GM23248 (cell line): ENCODE measurements at places on chromosomes 12 and 14.

DNA sequence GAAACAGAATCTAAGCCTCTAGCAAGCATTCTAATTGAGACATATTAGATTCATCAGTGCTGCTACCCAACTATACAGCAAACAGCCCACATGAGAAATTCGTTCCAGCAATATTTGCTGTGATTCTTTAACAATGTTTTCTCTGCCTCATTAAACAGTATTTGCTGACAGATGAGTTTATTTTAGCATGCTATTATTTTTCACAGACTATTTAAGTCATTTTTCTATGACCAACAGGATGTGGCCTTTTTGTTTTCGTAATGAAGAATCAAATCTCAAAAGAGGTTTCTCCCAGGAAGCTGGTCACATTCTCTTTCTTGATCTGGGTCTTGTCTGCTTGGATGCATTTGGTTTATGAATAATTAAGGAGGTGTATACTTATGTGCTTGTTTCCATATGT, 23.2 kb upstream of the SERPINA12 start:
- DNase-seq = peak; percentile 25

GRCh38 chr14:53325176-53325806, 172.2 kb upstream of the DDHD1 start:
- DNase-seq = peak; percentile 9

DNA sequence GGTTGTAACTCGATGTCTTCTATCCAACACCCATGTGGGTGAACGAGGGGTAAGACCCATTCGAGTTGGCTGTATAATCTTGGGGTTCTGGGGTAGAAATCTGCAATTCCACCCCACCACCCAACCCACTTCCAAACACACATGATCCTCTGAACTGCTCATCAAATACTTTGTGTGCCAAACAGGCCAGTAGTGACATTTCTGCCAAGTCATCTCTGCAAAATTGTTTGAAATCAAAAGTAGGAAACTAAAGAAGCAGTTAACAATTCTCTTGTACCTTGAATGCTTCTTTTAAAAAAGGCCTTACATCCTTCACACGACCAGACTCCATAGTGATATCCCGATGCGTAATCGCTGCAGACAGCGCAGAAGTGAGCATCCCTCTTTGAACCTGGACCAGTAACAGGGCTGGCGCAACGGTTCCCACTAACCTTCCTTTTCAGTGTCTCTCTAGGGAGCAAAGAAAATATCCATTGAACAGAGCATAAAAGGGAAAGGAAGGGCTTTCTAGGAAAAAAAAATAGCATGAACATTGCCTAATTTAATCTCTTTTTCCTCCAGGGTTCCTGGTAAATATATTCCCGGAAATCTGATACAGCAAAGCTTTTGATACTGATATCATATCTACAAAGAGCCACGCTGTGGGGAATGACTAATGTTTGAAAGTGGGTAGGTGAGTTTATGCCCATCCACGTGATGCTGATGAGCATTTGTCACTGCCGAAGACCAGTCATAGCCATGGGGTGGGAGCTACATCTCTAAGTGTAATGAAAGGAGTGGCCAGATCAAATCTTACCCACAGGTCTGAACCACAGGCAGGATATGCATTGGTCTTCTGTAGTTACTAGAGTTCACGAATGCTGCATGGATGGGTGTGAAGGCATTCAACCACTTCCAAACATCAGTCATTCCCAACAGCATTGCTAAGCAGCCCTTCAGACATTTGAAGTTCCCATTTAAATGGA, 14.2 kb downstream of the ESR2 start:
- no peak for DNase-seq

DNA sequence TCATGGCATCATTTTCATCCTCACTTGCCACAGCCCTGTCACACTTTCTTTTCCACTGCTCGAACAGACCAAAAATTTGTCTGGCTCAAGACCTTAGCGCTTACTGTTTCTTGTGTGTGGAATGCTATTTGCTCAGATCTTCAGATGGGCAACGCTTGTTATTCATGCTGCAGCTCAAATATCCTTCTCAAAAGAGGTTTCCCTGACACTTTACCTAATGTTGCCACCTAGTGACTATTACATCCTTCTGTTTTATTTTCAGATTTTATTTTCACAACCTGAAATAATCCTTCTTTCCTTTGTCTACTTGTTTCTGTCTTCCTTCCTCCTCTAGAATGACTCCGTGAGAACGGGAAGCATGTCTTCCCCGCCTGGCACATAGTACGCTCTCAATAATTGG, 5.6 kb downstream of the FBXO33 start:
- DNase-seq = peak; percentile 80

DNA sequence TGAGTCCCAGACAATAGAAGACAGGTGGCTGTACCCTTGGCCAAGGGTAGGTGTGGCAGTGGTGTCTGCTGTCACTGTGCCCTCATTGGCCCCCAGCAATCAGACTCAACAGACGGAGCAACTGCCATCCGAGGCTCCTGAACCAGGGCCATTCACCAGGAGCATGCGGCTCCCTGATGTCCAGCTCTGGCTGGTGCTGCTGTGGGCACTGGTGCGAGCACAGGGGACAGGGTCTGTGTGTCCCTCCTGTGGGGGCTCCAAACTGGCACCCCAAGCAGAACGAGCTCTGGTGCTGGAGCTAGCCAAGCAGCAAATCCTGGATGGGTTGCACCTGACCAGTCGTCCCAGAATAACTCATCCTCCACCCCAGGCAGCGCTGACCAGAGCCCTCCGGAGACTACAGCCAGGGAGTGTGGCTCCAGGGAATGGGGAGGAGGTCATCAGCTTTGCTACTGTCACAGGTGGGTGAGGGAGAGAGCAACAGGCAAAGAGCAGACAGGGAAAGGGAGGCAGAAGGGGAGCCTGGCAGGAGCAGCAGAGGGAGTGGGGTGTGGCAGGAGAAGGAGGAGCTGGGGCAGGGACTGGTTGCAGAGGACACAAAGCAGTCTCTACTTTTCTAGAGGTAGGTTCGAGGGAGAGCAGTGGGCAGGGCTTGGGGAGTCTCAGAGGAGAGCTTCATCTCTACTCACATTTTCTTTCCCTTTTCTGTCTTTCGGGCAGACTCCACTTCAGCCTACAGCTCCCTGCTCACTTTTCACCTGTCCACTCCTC, 452 bp downstream of the INHBE start:
- no peak for DNase-seq

- peak; percentile 66 for DNase-seq
Observed at GRCh38 chr12:110743571-110744093, 941 bp upstream of the PPP1CC start.
